ENCODE measurements at places on chromosomes 3 and 15. TPM values are rescaled to one million over a fixed set of nuclear protein-coding genes. Genes with fewer than 3 reads are reported as not detected.

ALS2CL gene
- total RNA-seq = 16.1 TPM

MBD4 gene
- 25.6 TPM for total RNA-seq

LRRIQ4 gene
- not detected for total RNA-seq

LRRC31 gene
- not detected for total RNA-seq

OR5H1 gene
- not detected for total RNA-seq

ALG3 gene
- total RNA-seq = 17.3 TPM

CD276 gene
- 40.8 TPM for total RNA-seq

PLAAT1 gene
- total RNA-seq = 14.3 TPM
